AG10803 (cell line): ENCODE measurements at places on chromosomes 5 and 9.

DNA sequence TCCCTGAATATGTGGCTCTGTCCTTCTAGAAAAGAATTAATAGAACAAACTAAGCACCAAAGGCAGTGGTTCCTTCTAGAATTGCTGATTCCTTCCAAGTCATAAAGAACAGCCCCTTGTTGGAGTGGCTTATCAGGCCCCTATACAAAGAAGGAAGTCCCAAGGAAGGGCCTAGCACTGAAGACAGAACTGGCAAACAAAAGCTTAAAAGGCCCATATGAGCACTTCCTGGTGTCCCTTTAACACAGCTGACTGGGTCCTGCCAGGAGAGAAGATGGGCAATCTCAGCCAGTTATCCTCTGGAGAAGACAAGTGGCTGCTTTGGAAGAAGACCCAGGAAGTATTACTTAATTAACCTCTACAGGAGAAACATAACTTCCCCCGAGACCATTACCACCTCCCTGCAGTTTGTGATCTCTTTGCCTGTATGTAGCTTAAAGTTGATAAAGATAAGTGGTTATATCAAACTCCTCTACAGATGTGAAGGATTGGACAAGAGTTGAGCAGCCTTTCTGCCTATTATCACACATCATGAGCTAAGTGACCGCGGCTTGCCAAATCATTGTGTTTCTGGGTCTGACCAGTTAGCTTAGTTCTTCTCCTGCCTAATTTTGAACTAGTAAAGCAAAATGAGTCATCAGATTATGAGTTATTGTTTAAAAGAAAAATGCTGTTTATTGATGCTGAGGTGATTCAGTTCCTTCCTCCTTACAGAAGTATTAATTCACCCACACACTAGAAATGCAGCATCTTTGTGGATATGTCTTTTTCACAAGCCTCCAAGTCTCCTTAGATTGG, 13.3 kb upstream of the STING1 start:
- peak; percentile 48 for DNase-seq

- no peak for DNase-seq
These were observed 16.0 kb downstream of the CMYA5 start for GRCh38 chr5:79705632-79706031.

DNA sequence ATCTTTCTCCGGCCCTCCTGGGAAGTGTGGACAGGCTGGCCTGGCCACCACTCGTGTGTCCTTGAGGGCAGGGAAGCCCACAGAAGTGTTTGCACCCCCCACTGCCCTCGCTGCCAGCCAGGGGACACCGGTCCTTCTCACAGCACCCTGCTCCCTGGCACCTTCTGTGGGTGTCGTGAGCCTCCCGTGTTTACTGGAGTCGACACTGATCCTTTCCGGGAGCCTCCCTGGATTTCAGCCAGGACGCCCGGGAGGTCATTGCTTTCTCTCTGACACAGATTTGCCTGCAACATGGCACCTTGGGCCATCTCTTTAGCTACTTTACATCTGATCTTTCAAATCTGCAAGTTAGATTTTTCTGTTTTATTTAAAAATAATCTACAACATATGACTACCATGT, 120.4 kb upstream of the CACNA1B start:
- no peak for DNase-seq

GRCh38 chr5:59003641-59004040, 420.8 kb downstream of the RAB3C start:
- no peak for DNase-seq

DNA sequence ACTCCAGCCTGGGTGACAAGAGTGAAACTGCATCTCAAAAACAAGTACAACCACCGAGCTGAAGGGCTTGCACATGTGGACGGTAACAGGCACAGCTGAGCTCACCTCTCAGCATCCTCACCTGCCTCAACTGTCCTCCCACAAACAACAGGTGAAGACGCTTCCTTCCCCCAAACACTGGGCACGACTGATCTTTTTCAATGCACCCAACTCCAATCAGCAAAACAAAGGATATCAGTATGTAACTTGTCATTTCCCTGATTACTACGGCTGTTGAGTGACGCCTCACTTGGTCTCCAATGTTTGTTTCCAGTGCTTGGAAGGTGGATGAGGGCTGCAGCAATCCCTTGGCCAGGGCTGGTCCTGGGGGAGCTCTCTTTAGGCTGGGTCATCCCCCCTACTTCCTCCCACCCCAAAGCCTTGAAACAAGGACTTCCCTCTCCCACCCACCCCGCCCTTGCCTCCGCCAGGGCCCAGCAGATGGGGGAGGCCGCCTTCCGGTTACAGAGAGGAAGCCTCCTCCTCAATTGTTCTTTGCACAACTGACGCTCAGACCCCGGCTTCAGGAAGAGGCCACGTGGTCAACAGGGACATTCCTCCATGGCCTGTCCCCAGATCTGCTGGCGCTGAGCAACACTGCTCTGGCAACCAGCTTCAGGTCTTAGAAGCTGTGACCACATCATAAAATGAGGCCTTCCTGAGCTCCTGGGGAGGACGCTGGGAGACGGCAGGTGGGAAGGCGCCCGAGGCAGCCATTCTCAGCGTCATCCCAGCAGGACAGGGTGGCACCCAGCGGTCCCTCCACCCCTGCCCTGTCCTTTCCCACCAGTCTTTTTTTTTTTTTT, 5.9 kb downstream of the FAM78A start:
- no peak for DNase-seq

GRCh38 chr5:163504079-163504931, 1.1 kb upstream of the MAT2B start:
- peak; percentile 68 for DNase-seq

- DNase-seq, result no peak
These were observed 434 bp upstream of the FSD1L start for GRCh38 chr9:105447386-105447813.

- peak; percentile 74 for DNase-seq
These were observed 107.4 kb upstream of the LHFPL2 start for GRCh38 chr5:78755822-78756429.

DNA sequence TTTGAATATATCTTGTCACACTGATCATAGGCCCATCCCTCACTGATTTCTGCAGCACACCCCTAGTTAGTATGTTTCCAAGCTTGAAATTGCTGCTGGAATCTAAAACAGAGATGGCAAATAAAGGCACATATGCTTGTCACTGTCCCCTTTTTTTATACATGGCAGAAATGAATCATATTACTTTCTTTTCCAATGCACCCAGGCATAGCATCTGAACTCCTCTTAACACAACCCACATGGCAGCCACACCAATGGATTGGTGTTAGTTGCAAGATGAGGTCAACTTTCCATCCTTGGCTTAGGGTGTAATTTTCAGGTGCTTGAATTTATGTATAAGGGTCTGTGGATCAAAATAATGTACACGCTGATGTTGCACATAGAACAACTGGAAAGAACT, 473.8 kb upstream of the ZNF608 start:
- DNase-seq, result no peak
